NCI-H146 (cell line): ENCODE measurements at places on chromosomes 5 and 9.

GRCh38 chr5:149406203-149406978, 27.3 kb upstream of the IL17B start:
- no peak for DNase-seq

DNA sequence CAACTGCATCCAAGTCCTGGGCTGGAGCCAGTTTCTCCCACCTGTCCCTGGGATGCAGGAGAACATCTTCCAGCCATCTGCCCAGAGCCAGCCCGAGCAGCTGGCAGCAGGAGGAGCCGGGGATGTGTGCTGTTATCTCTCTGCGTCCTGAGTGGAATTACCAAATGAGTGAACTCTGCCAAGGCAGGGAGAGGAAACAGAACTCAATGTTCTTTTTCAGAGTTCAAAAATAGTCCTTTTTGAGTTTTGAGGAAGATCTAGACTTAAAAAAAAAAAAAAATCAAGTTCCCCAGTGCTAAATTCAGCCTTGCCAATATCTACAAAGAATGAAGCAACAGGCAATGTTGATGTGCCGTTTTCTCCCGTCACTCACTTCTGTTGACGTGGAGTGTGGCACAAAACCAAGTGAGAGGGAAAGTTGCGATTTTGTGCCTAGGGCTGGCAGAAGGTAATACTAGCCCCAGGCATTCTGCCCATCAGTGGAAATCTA, 56.2 kb downstream of the TMOD1 start:
- DNase-seq: no peak

DNA sequence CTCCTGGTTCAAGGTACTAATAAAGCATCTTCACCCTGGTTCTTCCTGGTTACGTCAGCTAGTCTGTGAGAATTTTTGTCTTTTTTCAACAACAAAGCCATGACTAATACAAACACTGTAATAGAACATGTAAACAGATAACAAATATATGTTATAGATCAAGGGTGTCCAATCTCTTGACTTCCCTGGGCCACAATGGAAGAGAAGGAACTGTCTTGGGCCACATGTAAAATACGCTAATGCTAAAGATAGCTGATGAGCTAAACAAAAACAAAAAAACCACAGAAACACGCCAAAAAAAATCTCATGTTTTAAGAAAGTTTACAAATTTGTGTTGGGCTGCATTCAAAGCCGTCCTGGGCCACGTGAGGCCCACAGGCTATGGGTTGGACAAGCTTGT, 124.5 kb upstream of the GNA14 start:
- DNase-seq: no peak

GRCh38 chr9:104903609-104904008, 24.3 kb downstream of the ABCA1 start:
- no peak for DNase-seq

DNA sequence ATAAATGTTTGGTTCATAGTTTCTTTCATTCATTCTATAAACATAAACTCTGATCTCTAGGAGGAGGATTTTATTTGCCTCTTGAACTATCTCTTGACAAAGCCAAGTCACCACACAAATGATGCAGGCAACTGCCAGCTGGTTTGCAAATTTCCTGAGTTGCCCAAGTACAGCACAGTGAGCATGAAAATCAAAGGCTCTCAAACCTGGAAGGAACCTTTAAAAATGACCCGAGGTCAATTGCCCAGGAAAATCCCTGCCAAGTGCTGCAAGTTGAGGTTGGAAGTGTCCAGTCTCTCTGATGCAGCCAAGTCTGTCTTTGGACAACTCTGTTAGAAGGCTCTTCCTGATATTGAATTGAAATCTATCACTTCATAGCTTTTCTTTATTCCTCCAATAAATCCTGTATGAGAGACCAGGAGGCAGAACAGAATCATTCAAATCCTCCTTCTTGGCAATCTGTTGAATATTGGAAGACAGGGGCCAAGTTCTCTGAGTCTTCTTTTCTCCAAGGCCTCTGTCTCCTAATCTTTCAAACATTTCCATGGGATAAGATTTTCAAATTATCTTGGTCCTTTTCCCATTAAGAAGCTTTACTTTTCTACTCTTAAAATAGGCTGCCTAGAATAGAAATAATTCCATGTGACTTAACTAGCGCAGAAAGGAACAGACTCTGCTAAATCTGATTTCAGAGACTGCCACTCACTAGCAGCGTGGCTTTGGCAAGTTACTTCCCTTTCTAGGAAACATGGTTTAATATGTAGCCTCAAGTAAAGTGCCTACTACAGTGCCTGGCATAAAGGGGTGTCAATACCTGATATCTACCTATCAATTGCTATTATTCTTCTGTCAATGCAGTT, 159.2 kb downstream of the SNX18 start:
- DNase-seq: no peak

GRCh38 chr5:176497852-176498251, 39.4 kb downstream of the RNF44 start:
- DNase-seq: no peak

DNA sequence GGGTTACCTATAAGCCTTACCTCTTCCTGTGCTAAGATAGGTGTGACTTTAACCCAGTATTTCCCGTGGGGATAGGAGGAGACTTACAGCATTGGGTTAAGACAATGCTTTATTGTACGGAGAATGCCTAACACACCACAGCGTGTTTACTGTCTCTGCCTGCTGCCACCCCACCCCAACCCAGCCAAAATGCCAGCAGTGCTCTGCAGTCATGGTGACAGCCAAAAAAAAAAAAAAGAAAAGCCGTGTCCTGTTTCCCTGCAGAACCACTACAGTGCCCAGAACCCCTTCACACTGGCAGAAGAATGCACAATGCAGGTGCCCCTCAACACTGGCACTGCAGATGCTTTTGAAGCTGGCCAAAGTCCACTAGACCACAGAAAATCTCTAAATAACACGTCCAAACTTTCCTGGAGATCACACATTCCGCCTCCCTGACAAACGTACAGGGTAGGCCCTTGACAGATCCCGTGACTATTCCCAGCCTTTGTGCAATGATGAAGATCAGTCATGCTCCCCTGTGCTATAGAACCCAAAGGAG, 102.2 kb downstream of the SERINC5 start:
- DNase-seq: no peak

DNA sequence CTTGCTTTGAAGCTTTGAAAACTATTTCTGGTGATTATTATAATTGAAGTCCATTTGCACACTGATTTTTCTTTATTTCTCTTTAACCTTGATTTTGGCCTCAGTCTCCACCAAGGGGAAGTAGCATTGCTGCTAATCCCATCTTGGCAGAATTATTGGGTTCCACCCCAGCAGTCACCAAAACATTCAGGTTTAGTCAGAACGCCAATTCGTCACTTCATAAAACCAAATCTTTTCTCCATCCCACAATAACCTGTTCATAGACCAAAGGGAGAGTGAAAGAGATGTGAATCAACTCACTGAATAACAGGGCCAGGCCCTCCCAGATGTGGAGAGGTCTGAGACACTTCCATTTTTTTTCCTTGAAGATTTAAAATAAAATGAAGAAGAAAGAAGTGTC, 95.1 kb upstream of the VCAN start:
- no peak for DNase-seq

- DNase-seq: peak; percentile 24
Observed at GRCh38 chr9:131402738-131403492, 9.0 kb downstream of the PRRC2B start.

GRCh38 chr5:133423618-133424282, 188.6 kb downstream of the FSTL4 start:
- peak; percentile 9 for DNase-seq

- DNase-seq: no peak
Observed at GRCh38 chr5:170536525-170536924, 32.7 kb downstream of the KCNIP1 start.

DNA sequence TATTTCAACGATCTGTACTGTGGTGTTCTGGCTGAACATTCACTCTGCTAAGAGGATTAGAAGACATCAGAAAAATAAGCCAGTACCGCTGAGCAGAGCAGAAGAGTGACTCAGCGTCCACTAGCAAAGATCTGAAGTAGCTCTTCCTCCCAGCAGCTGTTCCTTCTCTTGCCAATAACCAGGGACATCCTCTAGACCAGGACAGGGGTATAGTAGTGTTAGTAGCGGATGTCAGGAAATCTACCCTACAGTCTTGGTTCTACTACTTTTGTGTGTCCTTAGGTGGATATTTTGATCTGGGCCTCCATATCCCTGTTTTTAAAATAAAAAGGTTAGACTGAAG, 103.6 kb downstream of the TSSK1B start:
- no peak for DNase-seq

DNA sequence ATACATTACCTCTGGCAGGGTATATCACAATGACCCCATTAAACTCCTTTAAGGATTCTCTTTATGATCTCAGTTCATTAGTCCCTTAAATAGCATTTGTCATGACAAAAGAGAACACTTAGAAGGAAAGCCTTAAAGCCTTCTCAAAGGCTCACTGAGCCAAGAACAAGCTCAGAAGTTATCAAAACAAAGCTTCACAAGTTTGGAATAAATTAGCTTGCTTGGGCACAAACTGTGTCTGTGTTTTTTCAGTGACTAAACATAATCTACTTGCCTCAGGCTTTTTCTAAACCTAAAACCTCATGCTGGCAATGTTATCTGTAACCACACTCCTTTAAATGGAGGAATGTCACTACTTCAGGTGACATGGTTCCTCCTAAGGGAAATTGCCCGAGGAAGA, 1114.9 kb upstream of the C9orf72 start:
- peak; percentile 31 for DNase-seq

DNA sequence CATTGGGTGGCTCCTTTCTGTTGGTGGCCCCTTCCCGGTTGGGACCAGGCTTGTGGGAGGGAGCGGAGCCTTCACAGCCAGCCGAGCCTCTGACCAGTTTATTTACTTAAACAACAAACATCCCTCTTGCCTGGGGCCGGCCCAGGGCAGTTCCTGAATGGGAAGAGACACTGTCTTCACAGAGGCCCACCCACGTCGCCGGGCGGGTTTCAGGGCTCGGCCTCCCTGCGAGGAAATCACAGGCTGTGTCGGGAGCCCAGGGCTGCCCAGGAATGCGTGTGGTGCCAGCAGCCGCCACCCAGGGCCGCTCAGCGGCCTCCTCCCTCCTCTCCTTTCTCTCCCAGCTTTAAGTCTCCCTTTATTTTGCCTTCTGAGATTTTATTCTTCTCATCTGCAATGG, 132.5 kb downstream of the HSD17B3 start:
- no peak for DNase-seq

GRCh38 chr5:35373249-35373648, 143.0 kb upstream of the PRLR start:
- no peak for DNase-seq

DNA sequence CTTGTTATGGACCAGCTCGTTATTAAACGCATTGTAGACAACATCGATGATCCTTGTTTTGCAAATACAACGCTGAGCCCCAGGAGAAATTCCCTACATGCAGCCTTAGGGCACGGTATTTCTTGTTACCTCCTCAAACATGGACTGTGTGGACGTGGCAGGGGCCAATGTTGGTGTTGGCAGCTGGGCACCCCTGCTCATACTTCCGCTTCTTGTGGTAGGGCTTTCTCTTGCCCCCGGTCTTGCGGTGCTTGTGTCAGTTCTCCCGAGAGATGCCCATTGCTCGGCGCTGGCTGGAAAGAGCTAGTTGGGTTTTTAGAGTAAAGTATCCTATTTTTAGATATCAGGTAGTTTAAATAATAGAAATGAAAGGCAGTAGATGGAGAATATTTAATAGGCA, 45.5 kb downstream of the UBAP1 start:
- no peak for DNase-seq

- no peak for DNase-seq
Observed at GRCh38 chr9:19232823-19233194, 2.3 kb downstream of the DENND4C start.

DNA sequence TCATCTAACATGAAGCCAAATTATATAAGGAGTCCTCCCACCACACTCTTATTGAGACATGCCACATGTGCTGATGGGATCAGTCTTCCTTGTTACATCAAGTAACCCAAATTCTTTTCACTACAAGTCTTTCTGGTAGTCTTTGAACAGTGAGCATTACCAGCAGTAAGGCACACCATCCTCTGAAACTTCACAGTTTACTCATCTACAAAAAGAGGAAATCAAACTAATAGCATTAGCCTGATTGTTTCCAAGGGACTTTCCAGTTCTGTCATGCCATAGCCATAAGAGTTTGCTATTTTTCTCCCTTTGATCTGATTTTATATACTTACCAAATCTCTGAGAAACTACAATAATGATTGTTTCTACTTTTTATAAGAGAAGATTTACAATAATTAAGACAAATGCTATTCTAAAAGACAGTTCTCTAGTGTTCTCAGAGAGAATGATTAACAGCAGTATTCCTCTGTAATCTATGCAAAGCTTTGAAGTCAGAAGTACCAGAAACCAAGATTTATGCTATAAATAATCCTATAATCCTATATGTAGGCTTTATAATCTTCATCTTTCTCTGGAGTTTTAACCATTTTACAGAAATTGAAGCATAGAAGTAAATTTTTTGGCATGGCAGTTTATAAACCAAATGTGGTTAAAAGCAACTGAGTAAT, 166.2 kb upstream of the ACO1 start:
- DNase-seq: no peak

- DNase-seq: no peak
Observed at GRCh38 chr5:168658394-168658793, 79.2 kb upstream of the PANK3 start.

DNA sequence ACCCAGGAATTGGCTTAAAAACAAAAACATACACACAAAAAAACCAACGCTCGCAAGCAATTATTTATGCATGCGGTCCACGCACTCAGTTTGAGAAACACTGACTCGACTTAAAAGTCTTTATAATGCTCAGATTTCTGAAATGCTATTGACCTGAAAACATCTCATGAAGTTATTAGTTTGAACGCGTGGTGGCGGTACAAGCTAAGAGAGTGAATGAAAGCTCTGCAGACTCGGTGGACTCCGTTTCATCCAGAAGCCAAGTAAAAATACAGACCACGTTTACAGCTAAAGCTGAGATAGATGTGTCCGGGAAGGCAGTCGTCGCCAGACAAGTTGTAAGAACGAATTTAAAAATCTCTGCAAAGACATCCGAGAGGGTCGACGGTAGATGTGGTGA, at the start of gene PCDHB6:
PCDHB6 (plus strand) TSS at position 246 of the 400 bp plus-strand sequence. CDS start 201 bp downstream, outside the sequence.
- DNase-seq: no peak

DNA sequence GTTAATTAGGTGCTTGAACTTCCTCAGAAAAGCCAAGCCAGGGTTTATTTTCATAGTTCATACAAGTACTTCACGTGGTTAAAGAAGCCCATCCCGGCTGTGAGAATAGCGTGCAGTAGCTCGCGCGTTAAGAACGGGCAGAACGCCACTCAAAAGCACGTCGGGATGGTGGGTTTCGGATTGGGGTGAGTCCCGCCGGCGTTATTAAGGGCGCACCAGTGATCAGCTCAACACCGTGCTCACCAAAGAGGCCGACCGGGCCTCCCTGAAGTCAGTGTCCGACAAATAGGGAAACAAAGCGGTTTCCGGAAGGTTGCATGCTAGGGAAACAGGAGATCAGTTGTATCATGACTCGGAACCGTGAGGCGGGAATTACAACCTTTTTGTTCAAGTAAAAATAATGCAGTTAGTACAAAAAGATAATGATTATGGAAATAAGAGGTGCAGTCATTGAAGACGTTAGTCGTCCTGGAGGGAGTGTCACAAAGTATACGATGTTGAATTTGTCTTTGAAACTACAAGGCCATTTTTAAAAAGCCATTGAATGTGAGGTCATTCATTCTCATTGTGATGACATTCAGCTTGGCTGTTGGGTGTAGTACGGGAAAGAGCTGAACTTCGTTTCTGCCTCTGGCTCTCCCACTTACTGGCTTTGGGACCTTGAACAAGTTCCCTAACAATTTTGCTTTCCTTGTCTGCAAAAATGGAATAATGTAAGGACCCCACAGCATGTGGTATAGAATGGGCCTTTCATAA, 992 bp downstream of the SETD9 start:
- DNase-seq: peak; percentile 77

- no peak for DNase-seq
Observed at GRCh38 chr5:79612667-79613198, 492 bp downstream of the TENT2 start.
